Neural progenitor cell (in vitro differentiated cells): ENCODE measurements at places on chromosomes 5 and 9. TPM values are rescaled to one million over a fixed set of nuclear protein-coding genes. Genes with fewer than 3 reads are reported as not detected.

LPCAT1 gene
- total RNA-seq: 76.5 and 108 TPM in 2 replicates

- H3K27ac ChIP-seq: no peak overlapping the region
- peaks cover 39% of the 10 kb centered on the region for H3K4me1 ChIP-seq
- peak; percentile 75 for DNase-seq
Observed at GRCh38 chr9:136051837-136052471, 43.1 kb downstream of the NACC2 start.

- H3K4me1 ChIP-seq: peaks cover 25% of the 10 kb centered on the region
- DNase-seq: no peak
- no peak overlapping the region for H3K4me3 ChIP-seq
- no peaks in the 10 kb centered on the region for H3K36me3 ChIP-seq
- no peak overlapping the region for H3K27ac ChIP-seq
- H3K27me3 ChIP-seq: peaks cover 45% of the 10 kb centered on the region
Observed at GRCh38 chr5:163563880-163564279, 58.5 kb downstream of the MAT2B start.

- no peaks in the 10 kb centered on the region for H3K4me1 ChIP-seq
- no peak overlapping the region for H3K27ac ChIP-seq
- H3K4me3 ChIP-seq: peak overlapping the region; percentile 68
- no peaks in the 10 kb centered on the region for H3K36me3 ChIP-seq
Observed at GRCh38 chr5:127029581-127030258, 638 bp downstream of the MARCHF3 start.

- no peak overlapping the region for H3K4me3 ChIP-seq
- DNase-seq: no peak
- H3K27ac ChIP-seq: no peak overlapping the region
- H3K36me3 ChIP-seq: no peaks in the 10 kb centered on the region
- H3K4me1 ChIP-seq: peaks cover 6% of the 10 kb centered on the region
Observed at GRCh38 chr5:159003045-159004030, 96.4 kb downstream of the EBF1 start.

DNA sequence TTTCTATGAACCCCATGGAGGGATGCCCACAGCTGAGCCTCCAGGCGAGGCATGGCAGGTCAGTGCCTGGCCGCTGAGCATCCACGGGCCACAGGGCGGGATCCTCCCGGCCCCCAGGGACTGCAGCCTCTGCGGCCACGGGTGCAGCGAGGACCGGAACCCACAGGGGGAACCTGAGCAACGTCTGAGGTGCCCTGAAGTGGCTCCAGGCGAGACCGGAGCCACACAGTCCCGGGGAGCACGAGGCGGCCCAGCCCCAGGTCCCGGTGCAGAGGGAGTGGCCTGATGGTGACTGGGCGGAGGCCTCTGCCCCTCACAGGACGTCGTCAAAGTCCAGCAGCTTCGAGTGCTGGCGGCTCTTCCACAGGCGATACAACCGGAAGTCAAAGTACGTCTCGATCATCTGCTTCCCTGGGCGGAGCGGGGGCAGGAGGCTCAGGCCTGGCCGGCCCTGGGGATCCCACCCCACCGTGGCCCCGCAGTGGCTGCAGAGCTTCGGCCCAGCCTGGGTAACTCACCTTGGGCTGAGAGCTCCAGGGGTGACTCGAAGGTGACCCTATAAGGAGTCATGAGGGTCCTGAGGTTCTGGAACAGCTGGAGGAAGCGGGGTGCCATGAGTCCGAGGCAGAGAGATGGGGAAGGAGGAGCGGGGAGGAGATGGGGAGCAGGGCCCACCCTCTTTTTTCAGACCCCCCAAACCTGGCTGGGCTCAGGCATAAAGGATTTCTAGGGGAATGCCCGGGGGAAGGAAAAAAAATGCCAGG, 8.1 kb upstream of the ENTPD8 start:
- peaks cover 7% of the 10 kb centered on the region for H3K4me1 ChIP-seq
- no peaks in the 10 kb centered on the region for H3K27me3 ChIP-seq
- H3K27ac ChIP-seq: no peak overlapping the region
- no peak overlapping the region for H3K4me3 ChIP-seq
- DNase-seq: no peak

GRCh38 chr9:72509635-72510034, 11.8 kb upstream of the TMC1 start:
- DNase-seq: no peak
- H3K27me3 ChIP-seq: no peaks in the 10 kb centered on the region
- no peak overlapping the region for H3K4me3 ChIP-seq
- no peaks in the 10 kb centered on the region for H3K36me3 ChIP-seq
- no peak overlapping the region for H3K27ac ChIP-seq
- H3K4me1 ChIP-seq: no peaks in the 10 kb centered on the region

- peak; percentile 83 for DNase-seq
- peaks cover 23% of the 10 kb centered on the region for H3K27me3 ChIP-seq
- no peaks in the 10 kb centered on the region for H3K36me3 ChIP-seq
- H3K4me3 ChIP-seq: no peak overlapping the region
- H3K4me1 ChIP-seq: no peaks in the 10 kb centered on the region
- no peak overlapping the region for H3K27ac ChIP-seq
Observed at GRCh38 chr9:91954841-91955471, 4.9 kb upstream of the ROR2 start.

DNA sequence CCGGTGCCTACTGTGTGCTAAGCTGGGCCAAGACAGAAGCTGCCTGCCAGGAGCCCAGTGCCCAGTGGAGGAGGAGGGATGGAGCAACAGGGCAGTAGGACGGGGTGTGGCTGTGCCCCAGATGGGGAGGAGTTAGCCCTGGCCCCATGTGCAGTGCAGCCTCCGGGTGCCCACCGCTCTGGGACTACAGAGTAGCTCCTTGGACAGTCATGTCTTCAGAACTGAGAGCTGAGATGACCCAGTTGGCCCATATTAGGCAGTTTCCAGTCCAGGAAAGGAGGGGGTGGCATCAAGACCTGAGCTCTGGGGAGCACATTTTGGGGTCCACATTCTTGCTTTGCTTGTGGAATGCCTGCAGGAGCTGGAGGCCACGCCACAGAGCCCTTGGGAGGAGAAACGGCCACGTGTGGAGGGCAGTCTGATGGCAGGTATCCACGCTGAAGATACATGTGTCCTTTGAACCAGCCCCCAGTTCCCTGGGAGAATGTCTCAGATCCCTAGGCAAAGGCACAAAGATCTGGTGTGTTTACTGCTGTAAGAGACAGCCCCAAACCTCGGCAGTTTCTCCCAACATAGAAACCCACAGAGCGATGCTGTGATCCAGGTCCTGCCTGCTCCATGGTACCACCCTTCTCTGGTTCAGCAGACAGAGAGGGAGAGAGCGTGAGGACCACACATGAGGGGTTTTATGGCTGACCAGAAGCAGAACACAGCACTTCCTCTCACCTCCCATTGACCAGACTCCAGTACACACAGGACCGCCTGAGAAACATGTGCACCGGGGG, 46.8 kb upstream of the FCN1 start:
- peaks cover 14% of the 10 kb centered on the region for H3K4me1 ChIP-seq
- no peaks in the 10 kb centered on the region for H3K36me3 ChIP-seq
- no peak overlapping the region for H3K4me3 ChIP-seq
- DNase-seq: no peak
- H3K27ac ChIP-seq: no peak overlapping the region

DNA sequence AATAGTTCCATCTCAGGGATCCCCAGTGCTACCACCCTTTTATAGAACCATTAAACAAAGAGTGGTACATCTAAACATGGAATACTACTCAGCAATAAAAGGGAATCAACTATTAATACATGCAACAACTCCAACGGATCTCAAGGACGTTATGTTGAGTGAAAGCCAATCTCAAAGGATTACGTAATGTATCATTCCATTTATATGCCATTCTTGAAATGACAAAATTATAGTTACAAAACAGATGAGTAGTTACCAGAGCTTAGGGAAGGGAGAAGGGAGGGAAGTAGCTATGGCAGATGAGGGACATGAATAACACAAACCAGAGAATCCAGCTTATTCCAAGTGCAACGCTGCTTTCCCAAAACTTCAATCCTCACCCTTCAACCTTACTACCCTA, 69.5 kb downstream of the ACTL7B start:
- H3K4me3 ChIP-seq: no peak overlapping the region
- peaks cover 47% of the 10 kb centered on the region for H3K4me1 ChIP-seq
- no peaks in the 10 kb centered on the region for H3K36me3 ChIP-seq
- no peak for DNase-seq

- H3K27ac ChIP-seq: no peak overlapping the region
- no peaks in the 10 kb centered on the region for H3K36me3 ChIP-seq
- no peaks in the 10 kb centered on the region for H3K27me3 ChIP-seq
- H3K4me3 ChIP-seq: no peak overlapping the region
- H3K4me1 ChIP-seq: no peaks in the 10 kb centered on the region
- no peak for DNase-seq
Observed at GRCh38 chr9:99076483-99077171, 28.3 kb upstream of the TGFBR1 start.

C9orf50 gene
- total RNA-seq: not detected in 2 replicates

GRCh38 chr9:93603011-93603410, 26.6 kb downstream of the PHF2 start:
- no peak overlapping the region for H3K4me3 ChIP-seq
- no peak for DNase-seq
- no peaks in the 10 kb centered on the region for H3K36me3 ChIP-seq
- no peaks in the 10 kb centered on the region for H3K27me3 ChIP-seq
- no peak overlapping the region for H3K27ac ChIP-seq
